ENCODE measurements at places on chromosomes 13 and 19.

GRCh38 chr19:33686687-33687480 lies 65.1 kb downstream of the CHST8 start:
- DNase-seq, result no peak

DNA sequence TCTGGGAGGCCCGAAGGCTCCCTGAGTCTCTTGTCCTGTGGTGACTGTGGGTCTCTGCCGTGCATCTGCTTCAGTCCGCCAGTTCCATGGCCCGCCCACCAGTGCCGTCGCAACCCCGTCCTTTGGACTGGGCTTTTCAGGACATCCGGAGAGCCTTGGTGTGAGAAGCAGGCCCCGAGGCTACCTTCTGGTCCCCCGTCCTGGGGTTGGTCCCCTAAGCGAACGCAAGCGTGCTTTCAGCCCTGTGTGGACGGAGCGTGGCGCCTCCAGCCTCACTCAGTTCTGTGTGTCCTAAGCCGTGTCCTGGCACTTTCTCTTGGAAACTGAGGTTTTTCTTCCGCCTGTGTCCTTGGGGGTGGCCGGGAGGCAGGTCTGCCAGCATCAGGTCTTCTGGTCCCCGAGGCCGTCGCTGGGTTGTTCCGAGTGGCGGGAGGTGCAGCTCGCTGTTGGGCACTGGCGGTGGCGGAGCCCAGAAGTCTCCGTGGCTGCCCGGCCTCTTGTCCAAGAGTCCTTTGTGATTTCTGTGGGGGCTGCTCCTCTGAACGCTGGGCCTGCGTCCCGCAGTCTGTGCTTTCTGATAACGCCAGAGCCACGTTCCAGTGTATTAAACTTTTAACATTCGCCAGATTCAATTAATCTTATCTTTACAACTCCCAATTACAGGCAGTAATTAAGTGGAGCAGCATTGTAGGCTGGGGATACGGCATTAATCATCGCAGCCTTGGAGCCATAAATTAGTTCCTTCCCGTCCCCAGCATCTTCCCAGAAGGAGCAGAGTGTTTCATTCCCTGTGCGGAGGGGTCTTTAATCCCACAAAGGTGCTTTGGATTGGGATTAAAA lies 99.5 kb downstream of the KDM4B start:
- DNase-seq, result no peak

GRCh38 chr19:54653181-54653809 lies 9.5 kb upstream of the LILRB4 start:
- peak; percentile 61 for DNase-seq

DNA sequence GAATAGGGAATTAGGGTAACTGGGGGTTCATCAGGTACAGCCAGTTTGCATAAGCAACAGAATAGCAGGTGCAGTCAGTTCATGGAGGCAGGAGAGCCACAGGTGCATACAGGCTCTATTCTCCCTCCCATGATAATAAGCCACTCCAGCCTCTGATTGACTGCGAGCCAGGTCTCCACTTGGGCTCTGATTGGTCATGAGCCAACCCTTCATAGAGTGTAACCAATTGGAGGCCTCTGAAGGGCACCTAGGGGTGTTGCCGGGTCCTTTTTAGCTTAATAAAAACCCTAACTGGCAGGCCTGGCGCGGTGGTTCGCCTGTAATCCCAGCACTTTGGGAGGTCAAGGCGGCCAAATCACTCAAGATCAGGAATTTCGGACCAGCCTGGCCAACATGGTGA lies 8.7 kb upstream of the CKM start:
- no peak for DNase-seq

- DNase-seq, result peak; percentile 16
Measured at GRCh38 chr19:49442771-49443365, 1.5 kb upstream of the SLC17A7 start.

DNA sequence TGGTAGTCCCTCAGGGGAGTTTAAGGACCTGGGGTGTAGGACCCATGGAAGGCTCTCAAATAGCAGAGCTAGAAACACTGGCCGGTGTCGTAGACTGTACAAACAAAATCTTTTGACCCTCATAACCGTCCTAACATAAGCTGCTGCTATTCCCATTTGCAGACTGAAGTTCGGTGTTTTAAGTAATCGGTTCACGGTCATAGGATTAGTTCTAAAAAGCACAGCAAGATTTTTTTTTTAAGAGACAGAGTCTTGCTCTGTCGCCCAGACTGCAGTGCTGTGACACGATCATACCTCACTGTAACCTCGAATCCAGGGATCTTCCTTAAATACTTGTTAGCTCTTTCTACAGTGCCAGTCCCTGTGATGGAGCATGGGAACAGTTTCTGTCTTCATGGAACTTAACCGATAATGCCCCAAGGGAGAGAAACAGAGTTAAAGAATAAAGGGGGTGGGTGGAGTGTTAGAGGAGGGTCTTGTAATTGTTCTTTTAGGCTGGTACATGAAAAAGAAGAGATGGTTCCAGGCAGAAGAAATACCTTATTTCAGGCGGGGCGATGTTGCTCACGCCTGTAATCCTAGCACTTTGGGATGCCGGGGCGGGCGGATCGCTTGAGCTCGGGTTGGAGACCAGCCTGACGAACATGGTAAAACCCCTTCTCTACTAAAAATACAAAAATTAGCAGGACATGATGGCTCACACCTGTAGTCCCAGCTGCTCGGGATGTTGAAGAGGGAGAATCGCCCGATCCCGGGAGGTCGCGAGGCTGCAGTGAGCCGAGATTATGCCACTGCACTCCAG lies 475 bp upstream of the ZC3H4 start:
- DNase-seq, result no peak

DNA sequence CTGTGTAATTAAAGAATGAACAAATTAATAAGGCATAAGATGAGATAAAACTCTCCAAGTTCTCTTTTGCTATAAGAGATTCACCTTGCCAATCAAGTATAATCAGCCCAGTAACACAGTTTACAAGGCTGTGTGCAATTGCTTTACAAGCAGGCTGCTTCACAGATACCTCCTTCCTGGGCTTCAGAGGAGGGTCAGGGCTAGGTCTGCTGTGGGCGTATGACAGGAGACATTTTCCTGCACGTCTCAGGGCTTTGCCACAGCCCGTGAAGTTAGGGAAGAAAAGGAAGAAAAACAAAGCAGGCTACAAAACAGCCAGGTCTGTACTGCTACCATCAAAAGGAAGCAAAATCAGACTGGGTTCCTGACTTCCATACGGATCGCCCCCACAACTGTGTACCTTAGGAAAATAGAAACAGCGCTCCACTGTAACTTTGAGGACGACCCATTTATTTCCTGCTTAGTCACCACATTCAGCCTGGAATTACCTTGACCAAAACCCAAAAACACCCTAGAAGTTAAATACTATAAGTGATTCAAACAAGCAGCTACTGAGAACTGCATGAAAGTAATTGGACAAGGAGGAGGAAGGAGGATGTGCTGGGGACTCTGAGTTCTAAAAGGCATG lies 12.4 kb downstream of the EFNB2 start:
- DNase-seq, result no peak

GRCh38 chr19:31959527-31960018 lies 385.8 kb upstream of the ZNF507 start:
- DNase-seq, result no peak

DNA sequence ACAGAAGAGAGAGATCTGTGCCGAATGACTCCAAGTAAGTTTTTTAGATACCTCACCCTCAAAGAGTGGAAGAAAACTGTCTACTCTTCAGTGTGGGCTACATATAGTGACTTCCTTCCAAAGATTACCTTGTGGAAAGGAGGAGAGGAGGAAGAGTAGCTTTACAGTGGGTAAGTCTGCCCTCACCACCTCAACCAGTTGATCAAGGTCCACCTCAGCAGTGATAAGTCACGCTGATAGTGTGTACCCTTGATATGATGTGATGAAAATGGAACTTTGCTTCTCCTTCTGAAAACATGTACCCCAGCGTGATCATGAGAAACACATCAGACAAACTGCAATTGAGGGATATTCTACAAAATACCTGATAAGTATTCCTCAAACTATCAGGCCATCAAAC lies 20.6 kb downstream of the KLF5 start:
- no peak for DNase-seq

DNA sequence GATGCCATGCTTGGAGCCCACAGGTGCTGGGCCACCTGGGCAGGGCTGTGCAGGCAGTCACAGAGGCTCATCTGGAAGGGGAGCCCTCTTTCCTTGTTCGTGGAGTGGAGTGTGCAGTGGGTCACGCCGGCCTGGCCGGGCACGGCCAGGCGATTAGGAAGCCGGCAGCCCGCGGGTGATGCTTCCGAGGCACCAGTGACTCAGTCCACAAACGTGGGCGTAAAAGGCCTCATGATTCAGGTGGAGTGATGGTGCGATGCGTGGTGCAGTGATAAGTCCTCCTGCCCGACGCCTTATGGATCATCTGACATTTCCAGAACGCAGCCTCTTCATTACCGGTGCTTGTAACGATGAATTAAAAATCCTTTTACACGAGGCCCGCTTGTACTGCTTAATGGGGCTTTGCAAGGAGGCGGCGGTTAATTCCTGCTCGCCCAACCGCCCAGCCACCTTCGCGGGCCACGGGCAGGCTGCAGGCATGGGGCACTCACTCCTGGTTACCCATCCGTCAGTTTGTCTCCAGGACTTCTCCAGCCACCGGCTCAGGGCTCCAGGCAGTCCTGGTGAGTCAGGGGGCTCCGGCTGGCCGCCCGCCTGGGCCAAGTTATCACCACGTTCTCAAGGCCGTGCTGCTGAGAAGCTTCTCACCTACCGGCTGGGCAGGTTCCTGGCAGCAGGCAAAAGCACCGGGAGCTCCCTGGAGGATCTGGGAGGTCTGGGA lies 172.4 kb downstream of the KDM4B start:
- no peak for DNase-seq

GRCh38 chr19:8831373-8831772 lies 731 bp downstream of the ZNF558 start:
- no peak for DNase-seq

DNA sequence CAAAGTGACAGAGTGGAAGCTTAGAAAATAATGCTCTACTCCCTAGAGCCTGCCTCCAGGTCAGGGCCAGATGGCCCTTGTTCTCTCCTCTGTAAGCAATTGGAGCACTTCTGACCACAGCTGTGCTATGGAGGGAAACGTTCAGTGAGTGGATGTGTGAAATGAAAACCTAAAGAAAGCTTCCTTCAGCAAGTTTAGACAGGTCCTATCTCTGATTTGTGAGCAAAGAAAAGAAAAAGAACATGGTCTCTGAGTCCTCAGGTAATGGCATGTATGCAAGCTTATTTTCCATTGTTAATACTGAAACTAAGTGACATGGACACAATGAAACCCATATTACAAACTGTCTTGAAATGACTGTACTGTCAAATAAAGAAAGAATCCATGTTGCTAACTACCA lies 1486.8 kb downstream of the EFNB2 start:
- no peak for DNase-seq

- no peak for DNase-seq
Measured at GRCh38 chr13:40562975-40563349, 103.5 kb downstream of the FOXO1 start.

GRCh38 chr13:109244566-109244965 lies 541.8 kb downstream of the IRS2 start:
- DNase-seq, result no peak

DNA sequence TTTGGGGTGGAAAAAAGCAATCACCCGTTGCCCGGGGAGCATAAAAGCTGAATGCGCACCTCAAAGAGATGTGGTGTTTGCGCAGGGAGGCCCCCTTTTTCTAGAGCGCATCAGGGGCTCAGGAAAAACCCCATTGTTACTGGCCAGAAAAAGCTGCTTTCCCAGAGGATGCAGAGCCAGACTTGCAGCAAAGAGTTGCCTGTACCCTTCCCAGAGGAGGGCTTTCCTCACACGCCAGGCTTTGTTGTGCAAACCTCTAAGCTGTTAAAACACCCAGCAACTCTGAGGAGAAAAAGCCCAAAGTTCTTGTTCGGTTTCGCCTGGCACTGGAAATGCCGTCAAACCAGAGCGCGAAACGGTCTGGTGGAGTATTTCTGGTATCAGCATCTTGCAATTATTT lies 29.3 kb downstream of the GSX1 start:
- no peak for DNase-seq

DNA sequence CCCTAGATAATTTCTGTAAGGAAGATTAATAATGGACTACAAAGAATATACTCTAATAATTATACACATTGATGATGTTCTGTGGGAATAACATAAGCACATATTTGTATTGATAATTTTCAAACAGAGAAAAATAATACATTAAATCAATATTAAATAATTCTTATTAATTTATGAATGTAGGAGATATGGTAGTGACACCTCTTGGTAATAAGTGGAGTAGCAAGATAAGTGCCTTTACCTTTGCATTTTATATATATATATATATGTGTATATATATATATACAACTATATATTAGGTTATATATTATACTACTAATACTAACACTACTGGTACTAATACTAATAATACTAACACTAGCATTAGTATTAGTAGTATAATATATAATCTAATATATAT lies 905.8 kb downstream of the SLITRK1 start:
- no peak for DNase-seq

DNA sequence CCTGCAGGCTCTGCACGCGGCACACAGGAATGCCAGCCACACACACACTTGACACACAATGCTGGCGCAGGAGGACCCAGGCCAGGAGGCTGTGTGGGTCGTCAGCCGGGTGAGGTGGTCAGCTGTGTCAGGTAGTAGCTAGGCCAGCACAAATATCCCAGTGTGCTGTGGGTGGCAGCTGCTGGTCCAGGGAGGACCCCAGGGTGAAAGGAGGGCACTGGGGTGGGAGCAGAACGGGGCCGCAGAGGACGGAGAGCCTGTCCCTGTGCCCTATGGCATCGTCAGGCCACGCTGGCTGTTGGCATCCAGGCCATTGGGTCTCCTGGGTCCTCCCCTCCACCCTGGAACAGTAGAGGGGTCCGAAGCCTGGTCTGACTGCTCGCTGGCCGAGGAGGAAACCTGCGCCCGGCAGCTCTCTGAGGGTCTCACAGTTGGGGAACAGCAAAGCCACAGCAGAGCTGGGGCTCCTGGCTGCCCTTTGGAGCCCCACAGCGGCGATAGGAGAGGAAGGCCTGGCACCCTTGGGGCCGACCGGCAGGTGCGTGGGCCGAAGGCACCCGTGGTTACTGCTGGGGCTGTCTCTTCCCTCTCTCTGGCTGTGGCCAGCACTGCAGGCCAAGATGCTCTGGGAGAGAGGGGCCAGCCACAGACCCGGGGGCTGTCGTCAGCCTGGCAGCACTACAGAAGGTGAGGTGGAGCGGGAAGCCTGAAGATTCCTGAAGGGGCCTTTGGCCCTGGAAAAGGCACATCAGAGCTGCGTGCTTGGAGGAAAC lies 27.3 kb downstream of the C13orf46 start:
- no peak for DNase-seq

DNA sequence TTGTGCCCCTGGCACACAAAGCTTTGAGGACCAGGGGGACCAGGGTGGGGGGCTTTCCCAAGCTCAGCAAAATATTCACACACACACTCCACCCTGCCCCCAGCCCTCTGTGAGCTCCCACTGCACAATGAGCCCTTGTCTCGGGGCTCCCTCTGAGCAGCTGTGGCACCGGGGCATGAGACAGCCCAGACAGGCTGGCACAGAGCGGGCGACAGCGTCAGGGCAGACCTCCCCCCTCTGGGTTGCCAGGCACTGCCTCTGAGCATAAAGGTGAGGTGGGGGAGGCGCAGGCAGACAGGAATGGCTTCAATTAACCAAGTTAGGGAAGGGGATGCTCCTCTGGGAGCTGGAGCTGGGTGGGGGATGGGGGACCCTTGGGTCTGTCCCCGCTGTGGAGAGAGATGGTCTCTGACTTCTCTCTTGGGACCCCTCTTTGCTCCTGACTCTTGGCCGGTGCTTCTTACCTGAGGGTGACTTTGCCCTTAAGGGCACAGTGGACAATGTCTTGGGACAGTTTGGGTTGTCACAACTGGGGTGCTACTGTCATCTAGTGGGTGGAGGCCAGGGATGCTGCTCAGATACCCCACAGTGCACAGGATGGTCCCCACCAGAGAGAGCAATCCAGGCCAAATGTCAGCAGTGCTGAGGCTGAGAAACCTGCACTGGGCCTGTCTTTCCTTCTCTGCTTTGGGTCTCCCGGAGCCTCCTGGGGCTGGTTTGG lies 30.3 kb downstream of the LYL1 start:
- DNase-seq, result no peak
